T-cell (primary cell): ENCODE measurements at places on chromosomes 16 and 17. TPM values are rescaled to one million over a fixed set of nuclear protein-coding genes. Genes with fewer than 3 reads are reported as not detected.

Gene RHBDF2
- 56.7 TPM for total RNA-seq

Gene CA5A
- not detected for total RNA-seq

Gene MT1H
- total RNA-seq = not detected

Gene SLC6A2
- total RNA-seq = not detected

Gene ARHGDIG
- total RNA-seq = 0.59 TPM

Gene VTN
- total RNA-seq = 0.54 TPM

Gene PLXDC1
- 74.9 TPM for total RNA-seq

Gene EIF3CL
- total RNA-seq = 63.5 TPM

DNA sequence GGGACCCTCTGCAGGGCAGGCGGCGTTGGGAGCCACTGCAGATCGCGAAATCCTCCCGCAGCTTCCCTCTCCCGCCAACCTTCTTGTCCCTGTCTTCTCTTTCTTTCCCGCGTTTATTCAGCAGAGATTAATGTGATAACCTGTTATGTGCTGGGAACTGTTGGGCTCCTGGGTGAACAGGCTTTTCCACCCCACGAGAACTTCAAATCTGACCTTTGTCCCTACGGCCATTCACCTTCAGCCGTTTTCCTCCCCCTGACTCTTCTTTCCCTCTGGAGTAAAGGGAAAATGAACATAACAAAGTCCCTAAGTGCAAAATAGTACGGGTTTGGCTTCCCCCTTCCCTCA lies 15.2 kb upstream of the KPNA2 start:
- peaks cover 10% of the 10 kb centered on the region for H3K4me1 ChIP-seq
- peak overlapping the region; percentile 71 for H3K4me3 ChIP-seq
- H3K27ac ChIP-seq = peak overlapping the region; percentile 59
- no peak for DNase-seq
- H3K36me3 ChIP-seq = no peaks in the 10 kb centered on the region

DNA sequence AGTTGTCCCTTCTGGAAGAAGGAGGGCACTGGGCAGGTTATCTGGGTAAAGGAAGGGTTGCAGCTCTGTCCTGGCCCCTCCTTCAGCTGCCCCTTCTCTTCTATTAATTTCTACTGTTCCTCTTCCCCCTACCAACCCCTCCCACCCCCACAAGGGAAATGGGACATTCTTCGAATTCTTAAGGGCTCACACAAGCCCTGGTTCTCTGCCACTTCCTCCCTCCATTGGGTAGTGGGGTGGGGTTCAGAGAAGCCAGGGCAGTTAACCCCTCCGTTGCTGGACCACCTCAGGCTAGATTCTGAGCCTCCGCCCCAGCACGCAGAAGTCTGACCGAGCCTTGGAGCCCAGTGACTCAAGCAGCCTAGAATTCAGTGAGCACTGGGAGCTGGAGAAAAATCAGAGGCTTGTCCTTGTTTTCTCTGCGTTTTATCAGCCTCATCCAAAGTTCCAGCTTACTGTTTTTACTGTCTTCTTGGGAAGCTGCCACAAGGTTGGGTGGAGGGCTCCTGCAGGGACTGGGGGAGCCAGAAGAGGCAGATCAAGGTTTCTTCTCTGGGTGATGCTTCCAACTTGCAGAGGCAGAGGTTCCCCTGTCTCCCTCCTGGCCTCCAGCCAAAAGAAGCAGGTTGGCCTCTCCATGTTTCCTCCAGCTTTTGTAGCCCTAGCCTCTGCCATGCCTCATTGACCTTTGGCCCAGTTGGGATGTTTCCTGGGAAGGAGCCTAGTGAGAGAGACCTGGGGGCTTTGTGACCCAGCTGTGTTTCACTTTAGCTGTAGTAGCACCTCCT lies 10.2 kb downstream of the LASP1 start:
- DNase-seq = no peak
- peaks cover 67% of the 10 kb centered on the region for H3K4me1 ChIP-seq
- H3K4me3 ChIP-seq = peak overlapping the region; percentile 48
- H3K36me3 ChIP-seq = peaks cover 61% of the 10 kb centered on the region

DNA sequence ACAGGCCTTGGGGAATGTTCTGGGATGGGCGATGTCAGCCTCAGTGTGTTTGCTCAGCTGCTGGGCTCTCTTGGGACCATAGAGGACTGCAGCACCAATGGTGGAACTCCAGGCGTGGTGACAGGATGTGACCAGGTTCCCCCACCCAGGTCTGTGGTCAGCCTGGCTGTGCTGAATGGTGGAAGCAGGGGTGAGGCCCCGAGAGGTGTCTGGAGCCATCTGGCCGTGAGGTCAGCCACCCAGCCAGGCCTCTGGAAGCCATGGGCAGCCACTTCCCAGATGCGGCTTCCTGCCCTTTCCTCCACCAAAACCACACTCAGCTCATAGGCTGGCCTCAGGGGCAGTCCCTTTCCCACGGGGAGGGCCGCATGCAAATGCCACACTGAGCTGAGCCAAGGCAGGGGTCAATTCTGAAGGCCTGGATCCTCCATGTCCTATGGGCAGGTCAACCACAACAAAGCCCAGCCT lies 7.8 kb upstream of the MAPK7 start:
- H3K27ac ChIP-seq = peak overlapping the region; percentile 81
- no peak for DNase-seq
- no peaks in the 10 kb centered on the region for H3K27me3 ChIP-seq

- no peaks in the 10 kb centered on the region for H3K4me1 ChIP-seq
- no peak overlapping the region for H3K27ac ChIP-seq
- DNase-seq = no peak
- no peaks in the 10 kb centered on the region for H3K27me3 ChIP-seq
- H3K36me3 ChIP-seq = no peaks in the 10 kb centered on the region
Observed at GRCh38 chr16:61569028-61569427, 467.2 kb downstream of the CDH8 start.

GRCh38 chr17:50272246-50272645 lies 2.0 kb upstream of the TMEM92 start:
- no peaks in the 10 kb centered on the region for H3K36me3 ChIP-seq
- no peak overlapping the region for H3K27ac ChIP-seq
- H3K4me1 ChIP-seq = no peaks in the 10 kb centered on the region
- H3K27me3 ChIP-seq = peaks cover 48% of the 10 kb centered on the region
- no peak overlapping the region for H3K4me3 ChIP-seq
- no peak for DNase-seq

DNA sequence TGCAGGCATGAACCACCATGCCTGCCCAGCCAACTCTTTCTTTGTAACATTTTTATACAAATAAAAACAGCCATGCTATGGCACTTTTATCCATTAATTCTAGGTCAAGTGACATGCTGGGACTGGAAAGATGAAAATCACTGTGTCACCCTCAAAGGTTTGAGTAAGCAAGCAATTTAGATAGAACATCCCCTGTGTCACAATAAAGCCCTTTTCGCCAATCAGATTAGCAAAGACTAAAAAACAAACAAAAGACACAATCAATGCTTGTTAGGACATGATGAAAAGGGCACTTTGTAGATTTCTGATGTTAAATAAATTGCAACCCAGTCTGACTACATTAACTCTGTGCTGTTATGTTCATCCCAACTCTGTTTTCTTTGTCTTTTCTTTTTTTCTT lies 26.4 kb downstream of the CHP2 start:
- no peak overlapping the region for H3K4me3 ChIP-seq
- H3K36me3 ChIP-seq = no peaks in the 10 kb centered on the region
- H3K27ac ChIP-seq = no peak overlapping the region

DNA sequence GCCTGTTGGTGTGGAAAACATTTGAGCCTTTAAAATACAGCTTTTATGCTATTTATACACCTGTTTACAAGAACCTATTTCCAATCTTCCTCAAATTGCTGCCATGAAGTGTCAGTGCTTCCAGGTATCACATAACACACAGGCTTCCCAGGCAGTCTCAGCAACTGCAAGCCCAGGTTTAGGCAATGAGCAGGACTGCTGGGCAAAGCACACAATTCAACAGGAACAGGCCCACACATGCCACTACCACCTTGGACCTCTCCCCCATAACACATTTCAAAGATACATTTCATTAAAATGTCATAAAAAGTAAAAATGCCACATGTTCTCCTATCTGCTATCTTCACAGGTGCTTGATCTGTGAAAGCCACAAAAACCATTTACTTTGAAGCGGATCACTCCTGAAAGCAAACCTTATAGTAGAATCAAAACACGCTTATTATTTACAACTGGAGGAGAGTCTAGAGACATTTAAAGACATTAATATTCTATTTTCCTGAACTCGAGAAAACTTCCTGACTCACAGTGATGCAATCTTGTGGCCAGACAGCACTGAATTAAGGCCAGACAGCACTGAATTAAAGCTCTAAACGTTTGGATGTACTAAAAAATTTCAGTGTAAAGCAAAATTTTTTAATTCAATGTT lies 31.5 kb downstream of the ANKFY1 start:
- peaks cover 2% of the 10 kb centered on the region for H3K4me1 ChIP-seq
- no peak for DNase-seq
- no peak overlapping the region for H3K4me3 ChIP-seq
- H3K27ac ChIP-seq = no peak overlapping the region

DNA sequence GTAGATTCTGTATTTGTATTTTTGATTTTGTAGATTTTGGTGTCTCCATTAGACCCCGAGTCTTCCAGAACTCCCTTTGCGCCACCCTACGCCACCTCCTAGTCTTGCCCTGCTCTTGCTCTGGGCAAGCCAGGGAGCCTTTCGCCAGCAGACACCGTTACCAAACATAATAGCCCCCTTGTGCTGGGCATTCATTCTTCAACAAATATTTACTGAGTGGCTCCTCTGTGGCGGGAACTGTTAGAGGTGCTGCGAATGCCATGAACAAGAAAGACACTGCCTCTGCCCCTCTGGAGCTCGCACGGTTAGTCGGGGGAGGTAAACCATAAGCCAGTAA lies 841 bp upstream of the GPT2 start:
- H3K4me3 ChIP-seq = peak overlapping the region; percentile 67
- no peaks in the 10 kb centered on the region for H3K36me3 ChIP-seq
- peaks cover 17% of the 10 kb centered on the region for H3K4me1 ChIP-seq
- H3K27me3 ChIP-seq = peaks cover 35% of the 10 kb centered on the region
- no peak for DNase-seq
- no peak overlapping the region for H3K27ac ChIP-seq

- no peaks in the 10 kb centered on the region for H3K27me3 ChIP-seq
- no peak overlapping the region for H3K27ac ChIP-seq
- no peak for DNase-seq
- no peak overlapping the region for H3K4me3 ChIP-seq
- H3K4me1 ChIP-seq = peaks cover 28% of the 10 kb centered on the region
Observed at GRCh38 chr17:77370586-77370985, 229.8 kb downstream of the SEC14L1 start.

DNA sequence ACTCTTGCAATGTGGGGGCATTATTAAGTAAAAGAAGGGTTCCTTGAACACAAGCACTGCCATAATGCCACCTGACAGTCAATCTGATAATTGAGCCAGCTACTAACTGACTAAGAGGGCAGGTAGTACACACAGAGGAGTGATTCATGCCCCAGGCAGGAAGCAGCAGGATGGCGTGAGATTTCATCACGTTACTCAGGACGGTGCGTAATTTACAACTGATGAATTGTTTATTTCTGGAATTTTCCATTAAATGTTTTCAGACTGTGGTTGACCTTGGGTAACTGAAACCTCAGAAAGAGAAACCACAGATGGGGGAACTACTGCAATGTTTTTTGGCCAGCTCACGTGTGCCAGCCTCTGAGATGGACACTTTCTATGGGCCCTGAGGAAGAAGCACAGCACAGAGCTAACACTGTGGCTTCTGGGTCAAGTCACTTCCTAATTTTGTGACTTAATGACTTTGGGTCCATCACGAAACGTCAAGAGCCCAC lies 46.7 kb downstream of the C17orf67 start:
- no peaks in the 10 kb centered on the region for H3K4me1 ChIP-seq
- DNase-seq = no peak
- no peak overlapping the region for H3K4me3 ChIP-seq
- no peaks in the 10 kb centered on the region for H3K27me3 ChIP-seq

DNA sequence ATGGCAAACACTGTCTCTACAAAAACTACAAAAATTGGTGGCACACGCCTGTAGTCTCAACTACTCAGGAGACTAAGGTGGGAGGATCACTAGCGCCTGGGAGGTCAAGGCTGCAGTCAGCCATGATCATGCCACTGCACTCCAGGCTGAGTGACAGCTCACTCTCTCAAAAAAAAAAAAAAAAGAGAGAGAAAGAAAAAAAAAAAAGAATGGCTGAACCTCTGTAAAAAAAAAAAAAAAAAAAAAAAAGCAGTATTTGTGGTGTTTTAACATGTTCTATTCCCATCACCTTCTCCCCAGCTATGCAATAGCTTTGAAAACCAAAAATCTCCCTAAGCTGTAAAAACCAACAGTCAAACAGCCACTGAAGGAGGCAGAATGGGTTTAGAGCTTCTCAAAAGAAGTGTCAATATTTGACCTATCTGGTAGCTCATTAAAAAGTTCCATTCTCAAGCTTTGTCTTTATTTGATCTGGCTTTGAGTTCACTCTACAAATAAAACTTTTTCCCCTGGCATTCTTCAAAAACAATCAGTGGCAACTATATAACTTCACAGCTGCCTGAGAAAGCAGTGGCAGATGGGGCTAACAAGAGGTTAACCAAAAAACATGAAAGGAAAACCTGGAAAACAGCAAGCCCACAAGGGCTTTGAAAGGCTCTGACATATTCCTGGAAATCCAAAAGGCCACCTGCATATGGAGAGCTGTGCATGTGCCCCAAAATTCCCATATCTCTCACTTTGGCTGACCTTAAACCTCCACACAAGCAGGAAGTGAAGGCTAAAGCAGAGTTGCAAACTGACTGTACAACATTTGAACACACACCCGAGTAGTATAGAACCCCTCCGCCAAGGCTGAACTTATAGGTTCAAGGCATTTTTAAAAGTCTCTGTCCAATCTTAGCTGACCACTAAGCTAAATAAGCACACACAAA lies 36.0 kb downstream of the USP32 start:
- H3K27ac ChIP-seq = no peak overlapping the region
- DNase-seq = no peak
- H3K27me3 ChIP-seq = no peaks in the 10 kb centered on the region
- no peak overlapping the region for H3K4me3 ChIP-seq
- no peaks in the 10 kb centered on the region for H3K4me1 ChIP-seq
- H3K36me3 ChIP-seq = no peaks in the 10 kb centered on the region

DNA sequence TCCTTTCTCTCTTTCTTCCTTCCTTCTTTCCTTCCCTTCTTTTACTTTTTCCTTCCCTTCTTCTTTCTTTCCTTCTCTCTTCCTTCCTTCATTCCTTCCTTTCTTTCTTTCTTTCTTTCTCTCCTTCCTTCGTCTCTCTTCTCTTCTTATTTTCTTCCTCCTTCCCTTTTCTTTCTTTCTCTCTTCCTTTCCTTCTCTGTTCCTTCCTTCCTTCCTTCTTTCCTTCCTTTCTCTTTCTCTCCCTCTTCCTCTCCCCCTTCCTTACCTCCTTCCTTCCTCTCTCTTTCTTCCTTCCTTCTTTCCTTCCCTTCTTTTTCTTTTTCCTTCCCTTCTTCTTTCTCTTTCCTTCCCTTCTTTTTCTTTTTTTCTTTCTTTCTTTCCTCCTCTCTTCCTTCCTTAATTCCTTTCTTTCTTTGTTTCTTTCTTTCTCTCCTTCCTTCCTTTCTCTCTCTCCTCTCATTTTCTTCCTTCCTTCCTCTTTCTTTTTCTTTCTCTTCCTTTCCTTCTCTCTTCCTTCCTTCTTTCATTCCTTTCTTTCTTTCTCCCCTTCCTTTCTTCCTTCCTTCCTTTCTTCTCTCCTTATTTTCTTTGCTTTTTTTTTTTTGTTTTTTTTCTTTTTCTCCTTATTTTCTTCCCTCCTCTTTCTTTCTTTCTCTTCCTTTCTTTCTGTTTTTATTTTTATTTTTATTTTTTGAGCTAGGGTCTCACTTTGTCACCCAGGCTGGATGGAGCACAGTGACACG lies 22.8 kb downstream of the GPR142 start:
- no peaks in the 10 kb centered on the region for H3K36me3 ChIP-seq
- no peaks in the 10 kb centered on the region for H3K4me1 ChIP-seq
- no peak overlapping the region for H3K4me3 ChIP-seq
- H3K27ac ChIP-seq = no peak overlapping the region

- H3K4me1 ChIP-seq = no peaks in the 10 kb centered on the region
- H3K4me3 ChIP-seq = no peak overlapping the region
- no peak overlapping the region for H3K27ac ChIP-seq
- peaks cover 5% of the 10 kb centered on the region for H3K36me3 ChIP-seq
- H3K27me3 ChIP-seq = no peaks in the 10 kb centered on the region
Observed at GRCh38 chr17:82832881-82833475, 6.8 kb downstream of the ZNF750 start.
